Right ventricle myocardium superior (tissue), 1 donor: ENCODE measurements at places on chromosomes 12 and 14. TPM values are rescaled to one million over a fixed set of nuclear protein-coding genes. Genes with fewer than 3 reads are reported as not detected.

TUNAR gene
- total RNA-seq, result not detected

FAR2 gene
- 3.1 TPM for total RNA-seq

TAS2R8 gene
- total RNA-seq, result not detected

LRRC10 gene
- total RNA-seq, result 40.5 TPM

IFI27L1 gene
- total RNA-seq, result 11.6 TPM

MAX gene
- 85.2 TPM for total RNA-seq

E2F7 gene
- total RNA-seq, result 0.08 TPM

TRPV4 gene
- total RNA-seq, result 0.35 TPM

PABPN1 gene
- total RNA-seq, result 67.7 TPM

FAM186B gene
- total RNA-seq, result 0.46 TPM

SLC5A8 gene
- total RNA-seq, result not detected

SYNDIG1L gene
- not detected for total RNA-seq

CFAP54 gene
- 0.13 TPM for total RNA-seq

VRK1 gene
- total RNA-seq, result 4.7 TPM

C12orf43 gene
- total RNA-seq, result 7.2 TPM

OTX2 gene
- not detected for total RNA-seq

TMEM30B gene
- total RNA-seq, result 0.27 TPM

ACYP1 gene
- 11.9 TPM for total RNA-seq

CPNE8 gene
- total RNA-seq, result 10.7 TPM

SLCO1A2 gene
- not detected for total RNA-seq

DCAF11 gene
- 81.7 TPM for total RNA-seq

FAM181A gene
- not detected for total RNA-seq

PLBD1 gene
- 23.8 TPM for total RNA-seq

AICDA gene
- total RNA-seq, result not detected

MED6 gene
- total RNA-seq, result 17.7 TPM

VAMP1 gene
- 3.2 TPM for total RNA-seq

OTOGL gene
- total RNA-seq, result 0.19 TPM

JPH4 gene
- 0.13 TPM for total RNA-seq
